ENCODE measurements at places on chromosomes 5 and 9.

- no peak for DNase-seq
These were observed 137.6 kb upstream of the WWC1 start for GRCh38 chr5:168153876-168154270.

DNA sequence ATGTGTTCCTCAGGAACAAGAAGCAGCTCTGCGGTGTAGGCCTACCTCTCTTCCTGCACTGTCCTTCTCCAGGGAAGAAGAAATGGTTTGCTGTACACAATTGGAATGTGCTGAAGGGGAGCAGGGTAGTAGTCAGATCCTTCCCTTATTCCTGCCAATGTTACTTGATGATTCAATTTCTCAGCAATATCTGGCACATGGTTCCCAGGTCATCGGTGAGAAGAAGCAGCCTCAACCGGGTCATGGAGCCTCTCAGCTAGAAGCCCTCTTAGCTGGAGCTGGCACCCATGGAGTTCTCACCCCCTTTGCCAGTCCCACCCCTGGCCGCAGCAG is 36.9 kb downstream of the ACTBL2 start:
- DNase-seq: no peak

- no peak for DNase-seq
These were observed 170.6 kb downstream of the RMI1 start for GRCh38 chr9:84151236-84151635.

- DNase-seq: no peak
These were observed 50.2 kb downstream of the OTULIN start for GRCh38 chr5:14714706-14715105.
